ENCODE measurements at places on chromosomes 12 and 14.

DNA sequence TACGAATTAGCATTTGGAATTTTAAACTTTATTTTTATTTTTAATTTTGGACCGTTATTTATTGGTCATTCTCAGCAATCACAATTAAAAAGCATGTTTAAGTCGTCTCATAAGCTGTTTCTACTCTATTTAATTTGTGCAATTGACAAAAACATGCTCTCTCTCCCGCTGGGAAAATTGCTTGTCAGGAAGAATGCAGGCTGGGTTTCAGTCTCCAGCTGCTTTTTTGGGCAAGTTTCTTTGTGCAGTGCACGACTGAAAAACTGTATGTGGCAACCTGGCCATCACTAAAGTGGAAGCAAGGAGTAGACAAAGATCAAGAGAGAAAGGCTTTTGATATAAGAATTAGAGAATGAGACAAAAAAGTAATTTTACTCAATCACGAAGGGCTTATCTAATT, 941.5 kb upstream of the MDGA2 start:
- DNase-seq, result no peak

DNA sequence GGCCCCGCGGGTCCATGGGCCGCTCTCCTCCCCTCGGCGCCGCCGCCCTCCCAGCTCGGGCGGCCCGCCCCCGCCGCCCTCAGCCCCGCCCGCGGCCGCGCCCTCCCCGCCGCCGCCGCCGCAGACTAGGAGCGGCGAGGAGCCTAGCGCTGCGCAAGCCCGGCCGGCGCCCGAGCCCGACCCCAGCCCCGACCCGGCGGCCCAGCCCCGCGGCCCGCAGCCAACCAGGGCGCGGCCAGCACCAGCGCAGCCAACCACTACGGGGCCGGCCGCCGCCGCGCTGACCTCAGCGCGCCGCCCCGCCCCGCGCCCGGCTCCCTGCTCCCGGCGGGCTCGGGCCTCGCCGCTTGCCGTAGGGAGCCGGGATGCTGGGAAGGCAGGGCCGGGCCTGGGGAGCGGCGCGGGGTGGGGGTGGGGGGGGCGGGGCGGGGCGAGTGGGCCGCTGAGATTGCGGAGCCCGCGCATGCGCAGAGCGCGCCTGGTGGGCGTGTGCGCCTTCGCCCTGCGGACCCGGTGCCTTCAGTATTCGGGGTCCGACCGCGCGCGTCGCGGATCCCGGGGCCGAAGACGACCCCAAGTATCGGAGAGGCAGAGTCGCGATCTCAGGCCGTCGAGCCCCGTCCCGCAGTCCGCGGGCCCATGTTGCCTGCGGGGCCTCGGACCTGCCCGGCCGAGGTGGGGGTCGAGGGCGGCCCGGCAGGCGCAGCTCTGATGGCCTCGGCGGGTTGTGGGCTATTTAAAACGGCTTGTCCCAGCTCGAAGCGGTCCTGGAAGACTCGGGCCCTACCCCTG, at the start of gene CDC42BPB:
TSS of gene CDC42BPB (minus strand) at position 178 of the 792 bp plus-strand sequence. CDS start 376 bp downstream, outside the sequence.
- DNase-seq, result no peak

DNA sequence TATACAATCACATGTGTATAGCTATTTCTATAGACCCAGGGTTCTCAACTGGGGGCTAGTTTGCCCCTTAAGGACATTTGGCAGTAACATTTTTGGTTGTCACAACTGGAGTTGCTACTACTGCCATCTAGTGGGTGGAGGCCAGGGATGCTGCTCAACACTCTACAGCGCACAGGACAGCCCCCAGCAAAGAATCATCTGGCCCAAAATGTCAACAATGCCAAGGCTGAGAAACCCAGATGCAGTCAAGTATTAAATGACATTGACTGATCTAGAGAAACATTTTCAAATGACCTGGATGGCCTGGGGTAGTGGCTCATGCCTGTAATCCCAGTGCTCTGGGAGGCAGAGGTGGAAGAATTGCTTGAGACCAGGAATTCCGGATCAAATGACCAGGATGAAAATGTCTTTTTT, 5.8 kb downstream of the WSB2 start:
- DNase-seq, result no peak

GRCh38 chr14:77258566-77258965, 12.4 kb downstream of the NGB start:
- no peak for DNase-seq

DNA sequence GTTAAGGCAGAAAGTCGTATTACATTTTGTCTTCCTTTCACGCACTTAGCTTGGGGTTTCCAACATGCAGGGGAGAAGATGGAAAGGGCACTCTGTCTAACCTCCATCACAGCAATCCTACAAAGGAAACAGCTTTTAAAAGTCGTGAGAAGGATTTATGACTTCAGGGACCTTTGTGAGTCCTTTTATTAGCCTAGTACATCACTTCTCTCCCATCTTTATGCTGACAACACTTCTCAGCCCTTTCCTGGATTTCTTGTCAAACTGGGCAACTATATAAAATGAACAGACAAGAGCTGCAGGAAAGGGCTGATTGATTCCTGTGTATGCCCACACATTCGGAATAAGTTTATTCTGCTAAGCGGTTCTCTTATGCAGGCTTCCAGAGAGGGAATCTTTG, 159.0 kb downstream of the DERA start:
- DNase-seq, result no peak

- DNase-seq, result no peak
These were observed 92.6 kb downstream of the GALNT8 start for GRCh38 chr12:4812624-4813327.

DNA sequence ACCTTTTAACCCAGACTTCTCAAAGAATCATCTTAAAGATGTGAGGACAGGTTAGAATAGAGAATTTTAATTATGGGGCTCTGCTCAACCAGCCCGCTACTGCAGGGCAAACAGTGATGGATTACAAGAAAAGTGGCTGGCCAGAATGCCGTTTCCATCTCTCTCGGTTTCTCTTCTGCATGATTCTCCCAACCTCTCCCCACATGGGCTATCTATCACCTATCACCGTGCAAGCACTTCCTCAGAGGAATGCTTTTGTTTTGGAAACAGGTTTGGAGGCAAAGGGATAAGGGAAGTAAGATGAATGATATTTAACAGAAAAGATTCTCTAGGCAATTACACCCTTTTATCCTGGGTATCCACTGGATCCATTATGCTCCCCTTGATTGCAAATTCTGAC, 37.4 kb upstream of the PHC1 start:
- DNase-seq, result no peak

- DNase-seq, result no peak
These were observed 24.3 kb downstream of the BCL2L14 start for GRCh38 chr12:12095021-12095420.

- DNase-seq, result no peak
These were observed 62.0 kb downstream of the TMEM121 start for GRCh38 chr14:105588236-105588860.

GRCh38 chr14:51006781-51007211, 62.5 kb upstream of the PYGL start:
- DNase-seq, result no peak

- no peak for DNase-seq
These were observed 70.1 kb downstream of the LGR5 start for GRCh38 chr12:71509705-71510104.

DNA sequence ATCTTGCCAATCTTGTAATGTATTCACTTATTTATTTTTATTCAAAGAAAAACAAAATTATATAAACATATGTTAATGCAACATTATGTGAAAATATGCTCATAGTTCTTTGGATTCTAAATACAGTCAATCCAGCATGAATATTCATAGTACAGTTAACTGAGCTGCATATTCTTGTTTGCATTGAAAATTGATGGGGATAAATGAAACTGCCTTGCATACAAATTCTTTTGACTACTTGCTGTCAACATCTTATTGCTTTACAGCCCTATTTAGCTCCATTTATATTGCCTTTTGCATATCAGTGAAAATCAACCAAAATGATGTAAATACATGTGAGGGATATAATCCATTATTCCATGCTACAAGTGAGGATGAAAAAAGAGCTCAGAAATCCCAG, 135.3 kb downstream of the CCER1 start:
- DNase-seq, result no peak

GRCh38 chr14:34461334-34462131, 507 bp downstream of the SPTSSA start:
- DNase-seq, result no peak

DNA sequence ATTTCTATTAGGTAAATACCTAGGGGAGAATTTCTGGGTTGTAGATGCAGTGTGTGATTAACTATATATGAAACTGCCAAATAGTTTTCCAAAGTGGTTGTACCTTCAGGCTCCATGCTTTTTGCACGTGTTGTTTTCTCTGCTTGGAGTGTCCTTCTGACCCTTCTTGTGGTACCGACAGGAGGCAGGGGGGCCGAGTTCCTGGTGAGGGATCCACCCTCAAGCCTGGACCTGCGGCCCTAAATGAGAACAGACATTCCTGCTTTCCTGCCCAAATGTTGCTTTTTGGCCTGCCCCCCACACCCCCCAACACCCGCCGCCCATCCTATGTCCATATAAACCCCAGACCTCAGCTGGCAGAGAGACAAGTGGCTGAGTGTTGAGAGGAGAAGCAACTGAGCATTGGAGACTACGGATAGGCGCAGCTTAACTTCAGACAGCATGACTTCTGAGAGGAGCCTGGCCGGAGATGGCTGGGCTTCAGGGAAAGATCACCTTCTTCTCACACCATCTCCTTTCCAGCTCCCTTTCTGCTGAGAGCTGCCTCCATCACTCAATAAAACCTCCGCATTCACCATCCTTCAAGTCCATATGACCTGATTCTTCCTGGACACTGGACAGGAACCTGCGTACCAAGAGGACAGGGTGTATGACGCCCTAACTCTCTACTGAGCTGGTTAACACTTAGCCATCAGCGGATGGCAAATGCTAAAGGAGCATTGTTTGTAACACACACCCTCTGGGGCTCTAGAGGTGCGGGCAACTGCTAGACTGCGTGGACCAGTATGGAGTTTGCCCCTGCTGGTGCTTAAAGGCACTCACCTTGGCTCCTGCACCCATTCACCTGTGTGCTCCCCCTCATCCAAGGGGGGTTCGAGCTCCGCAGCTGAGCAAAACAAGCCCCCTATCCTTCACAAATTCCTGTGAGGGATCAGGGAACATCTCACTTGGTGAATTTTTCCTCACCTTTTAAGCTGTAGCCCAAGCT, 194.7 kb upstream of the FBXO33 start:
- no peak for DNase-seq

- DNase-seq, result no peak
These were observed 51.6 kb downstream of the SPTB start for GRCh38 chr14:64828071-64828470.

DNA sequence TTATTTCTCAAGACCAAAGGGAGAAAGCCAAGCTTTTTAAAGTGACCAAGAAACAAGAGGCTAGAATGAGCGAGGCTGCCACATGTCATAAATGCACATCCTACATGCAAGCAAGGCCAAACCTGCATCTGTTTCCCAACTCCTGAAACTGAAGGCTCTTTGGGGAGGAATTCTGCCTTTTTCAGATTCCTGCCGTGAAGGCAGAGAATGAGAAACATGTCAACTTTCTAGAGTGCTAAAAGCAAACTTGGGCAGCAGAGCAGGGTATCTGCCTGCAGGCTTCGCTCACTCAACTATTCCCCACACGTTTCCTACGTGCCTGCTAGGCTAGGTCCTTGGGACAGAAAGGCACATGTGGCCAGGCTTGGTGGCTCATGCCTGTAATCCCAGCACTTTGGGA, 15.2 kb downstream of the DPF3 start:
- no peak for DNase-seq

GRCh38 chr12:57133013-57133569, 4.8 kb downstream of the LRP1 start:
- DNase-seq, result no peak

GRCh38 chr12:119593578-119594398, at the start of gene TMEM233:
Gene TMEM233 (plus strand): TSS chr12:119593774. CDS start chr12:119593849, 75 bp downstream.
- DNase-seq, result no peak

DNA sequence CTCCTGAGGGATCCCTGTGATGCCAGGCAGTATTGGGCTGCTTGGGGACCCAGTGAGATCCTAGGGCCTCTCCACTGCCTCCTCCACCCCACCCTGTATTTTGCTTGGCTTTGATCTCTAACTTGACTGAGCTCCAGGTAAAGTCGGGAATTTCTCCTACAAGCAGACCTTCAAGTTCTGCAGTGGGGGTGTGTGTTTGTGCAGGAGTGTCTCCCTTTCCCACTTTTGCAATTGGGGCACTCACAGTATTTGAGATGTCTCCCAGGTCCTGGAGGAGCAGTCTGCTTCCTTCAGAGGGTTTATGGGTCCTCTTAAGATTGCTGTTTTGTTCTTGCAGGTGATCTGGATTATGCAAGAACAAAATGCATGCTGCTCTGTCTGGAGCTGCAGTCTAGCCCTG, 68.9 kb downstream of the ALG10B start:
- no peak for DNase-seq

DNA sequence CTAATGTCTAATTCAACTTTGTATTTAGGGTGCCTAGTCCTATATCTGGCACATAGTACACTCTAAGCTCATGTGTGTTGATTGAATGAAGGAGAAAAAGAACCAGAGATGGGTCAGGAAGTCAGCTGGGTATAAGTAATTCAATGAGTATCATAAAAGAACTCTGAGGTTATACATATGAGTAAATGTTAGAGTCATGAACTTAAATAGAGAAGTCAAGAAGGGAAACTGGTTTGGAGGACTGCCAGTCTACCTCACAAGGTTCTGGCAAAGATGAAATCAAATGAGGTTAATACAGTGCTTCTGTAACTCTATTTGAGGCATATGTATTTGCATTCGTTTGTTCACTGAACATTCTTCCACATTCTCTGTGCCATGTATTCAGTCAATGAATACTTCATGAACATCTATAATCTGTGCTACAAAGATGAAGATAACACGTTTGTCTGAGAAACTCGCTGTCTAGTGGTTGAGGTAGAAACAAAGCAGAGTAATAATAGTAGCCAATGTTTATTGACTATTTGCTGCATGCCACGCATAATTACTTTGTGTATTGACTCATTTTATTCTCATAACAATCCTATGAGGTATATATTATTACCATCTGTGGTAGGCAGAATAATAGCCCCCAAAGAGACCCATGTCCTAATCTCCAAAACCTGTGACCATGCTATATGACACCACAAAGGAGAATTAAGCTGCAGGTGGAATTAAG, 88.9 kb downstream of the PTGER2 start:
- peak; percentile 14 for DNase-seq

GRCh38 chr12:105832806-105833205, 305.9 kb downstream of the NUAK1 start:
- no peak for DNase-seq

- no peak for DNase-seq
These were observed 14.5 kb upstream of the LLPH start for GRCh38 chr12:66144791-66145754.
